Ovary (tissue), 10 donors: ENCODE measurements at places on chromosomes 2 and 18. TPM values are rescaled to one million over a fixed set of nuclear protein-coding genes. Genes with fewer than 3 reads are reported as not detected.
A peak's percentile ranks its signal among the peaks of the same experiment; 100 is the strongest.

DNA sequence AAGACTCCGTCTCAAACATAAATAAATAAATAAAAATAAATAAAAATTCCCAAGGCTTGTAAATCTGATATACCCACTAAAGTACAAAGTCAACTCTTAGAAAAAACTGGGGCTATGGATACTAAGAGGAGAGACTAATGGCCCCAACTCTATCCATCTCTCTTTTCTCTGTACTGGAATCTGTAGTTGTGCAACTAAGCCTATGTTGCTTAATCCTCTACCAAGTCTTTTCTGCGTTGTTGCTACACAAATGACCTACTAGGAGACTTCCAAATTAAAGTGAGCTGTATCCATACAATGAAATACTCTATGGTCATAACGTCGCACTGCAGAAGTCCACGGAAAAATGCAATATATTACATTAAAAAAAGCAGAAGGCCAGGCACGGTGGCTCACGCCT, 8.1 kb downstream of the MRPS5 start:
- DNase-seq = no peak
- no peaks in the 10 kb centered on the region for H3K36me3 ChIP-seq
- no peak overlapping the region for H3K4me3 ChIP-seq
- peaks cover 3% of the 10 kb centered on the region for H3K4me1 ChIP-seq

POU3F3 gene
- not detected for total RNA-seq

- H3K4me3 ChIP-seq = no peak overlapping the region
- H3K36me3 ChIP-seq = no peaks in the 10 kb centered on the region
- H3K27me3 ChIP-seq = no peaks in the 10 kb centered on the region
- H3K4me1 ChIP-seq = no peaks in the 10 kb centered on the region
- DNase-seq = no peak
- H3K27ac ChIP-seq = no peak overlapping the region
Observed at GRCh38 chr18:8989017-8989416, 113.5 kb upstream of the NDUFV2 start.

- H3K27ac ChIP-seq = no peak overlapping the region
- H3K27me3 ChIP-seq = no peaks in the 10 kb centered on the region
- H3K36me3 ChIP-seq = no peaks in the 10 kb centered on the region
- H3K4me3 ChIP-seq = no peak overlapping the region
- no peak for DNase-seq
- H3K4me1 ChIP-seq = no peaks in the 10 kb centered on the region
Observed at GRCh38 chr2:98801286-98801685, 70.4 kb upstream of the MGAT4A start.

GRCh38 chr2:63301481-63301880, 250.9 kb downstream of the OTX1 start:
- no peak overlapping the region for H3K27ac ChIP-seq
- H3K27me3 ChIP-seq = no peaks in the 10 kb centered on the region
- DNase-seq = no peak
- H3K4me3 ChIP-seq = no peak overlapping the region
- H3K36me3 ChIP-seq = no peaks in the 10 kb centered on the region

LONRF2 gene
- 133 TPM for total RNA-seq

DNA sequence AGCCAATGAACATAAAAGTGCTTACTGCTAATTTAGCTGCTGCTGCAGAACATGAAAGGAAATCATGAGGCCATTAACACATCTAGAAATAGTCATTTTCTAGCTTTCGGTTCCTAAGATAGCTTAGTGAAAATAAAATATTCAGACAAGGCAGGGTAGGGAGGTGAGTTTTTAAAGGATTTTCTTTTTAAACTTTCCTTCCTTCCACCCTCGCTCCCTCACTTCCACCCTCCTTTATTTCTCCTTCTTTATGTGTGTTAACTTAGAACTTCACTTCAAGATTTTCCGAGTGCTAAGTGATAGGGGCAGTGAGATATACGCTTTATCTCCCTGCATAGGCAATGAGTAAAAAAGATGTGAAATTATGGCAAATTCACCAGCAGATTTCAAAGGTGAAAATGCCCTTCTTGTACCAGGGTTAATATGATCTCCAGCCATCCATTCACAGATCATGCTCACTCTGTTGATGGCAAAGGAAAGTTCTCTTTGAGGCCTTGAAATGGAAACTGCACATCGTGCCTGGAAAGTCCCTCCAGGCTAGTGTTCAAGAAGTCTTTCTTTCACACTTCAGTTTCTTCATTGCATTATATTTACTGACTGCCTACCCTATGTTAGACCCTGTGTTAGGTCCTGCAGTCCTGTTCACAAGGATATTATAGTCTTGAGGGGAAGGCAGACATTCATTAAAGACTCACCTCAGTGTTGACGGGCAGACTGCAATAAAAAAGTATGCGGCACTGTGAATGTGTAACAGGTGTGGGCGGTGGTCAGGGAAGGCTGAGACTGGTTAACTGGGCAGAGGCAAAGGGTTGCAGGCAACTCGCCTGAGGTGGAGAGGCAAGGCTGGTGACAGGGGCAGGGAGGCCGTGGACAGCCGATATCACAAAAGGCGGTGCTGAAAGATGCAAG, 200.8 kb downstream of the PLCL1 start:
- H3K27me3 ChIP-seq = no peaks in the 10 kb centered on the region
- H3K36me3 ChIP-seq = no peaks in the 10 kb centered on the region
- peaks cover 5% of the 10 kb centered on the region for H3K4me1 ChIP-seq
- H3K27ac ChIP-seq = no peak overlapping the region
- H3K4me3 ChIP-seq = no peak overlapping the region

SALL3 gene
- not detected for total RNA-seq

TRPM8 gene
- total RNA-seq = not detected

DNA sequence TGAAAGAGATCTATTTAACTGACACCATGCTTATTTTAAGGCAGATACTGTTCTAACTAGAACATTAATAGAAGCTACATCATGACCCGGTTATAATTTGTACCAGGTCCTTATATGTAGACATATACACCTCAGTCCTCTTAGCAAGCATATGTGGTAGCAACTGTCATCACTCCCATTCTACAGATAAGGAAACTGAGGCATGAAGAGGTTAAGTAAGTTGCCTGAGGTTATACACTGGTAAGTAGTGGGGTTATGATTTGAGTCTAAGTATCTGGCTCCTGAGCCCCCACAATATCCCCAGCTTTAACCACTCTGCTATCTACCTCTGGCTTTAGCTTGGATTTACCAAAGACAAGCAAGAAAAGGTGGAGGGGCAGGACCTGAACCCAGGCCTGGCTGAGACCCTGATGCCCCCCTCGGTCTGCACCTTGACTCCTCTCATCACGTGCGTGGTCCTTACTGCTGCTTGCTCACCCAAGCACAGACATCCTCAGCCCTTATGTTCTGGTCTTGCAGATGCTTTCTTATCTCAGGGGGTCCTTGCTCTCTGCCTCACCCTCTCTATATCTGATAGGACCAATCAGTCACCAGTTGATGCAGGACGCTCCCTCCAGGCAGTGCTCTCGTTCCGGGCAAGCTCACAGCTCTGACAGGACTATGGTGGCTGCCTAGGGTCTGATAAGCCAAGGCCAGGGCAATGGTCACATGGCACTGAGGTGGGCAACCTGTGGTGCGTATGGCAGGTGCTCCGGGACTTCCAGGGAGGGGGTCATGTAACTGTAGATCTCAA, 4.0 kb downstream of the DYSF start:
- no peak overlapping the region for H3K4me3 ChIP-seq
- DNase-seq = no peak
- H3K27me3 ChIP-seq = no peaks in the 10 kb centered on the region
- H3K4me1 ChIP-seq = no peaks in the 10 kb centered on the region
- no peaks in the 10 kb centered on the region for H3K36me3 ChIP-seq

DNA sequence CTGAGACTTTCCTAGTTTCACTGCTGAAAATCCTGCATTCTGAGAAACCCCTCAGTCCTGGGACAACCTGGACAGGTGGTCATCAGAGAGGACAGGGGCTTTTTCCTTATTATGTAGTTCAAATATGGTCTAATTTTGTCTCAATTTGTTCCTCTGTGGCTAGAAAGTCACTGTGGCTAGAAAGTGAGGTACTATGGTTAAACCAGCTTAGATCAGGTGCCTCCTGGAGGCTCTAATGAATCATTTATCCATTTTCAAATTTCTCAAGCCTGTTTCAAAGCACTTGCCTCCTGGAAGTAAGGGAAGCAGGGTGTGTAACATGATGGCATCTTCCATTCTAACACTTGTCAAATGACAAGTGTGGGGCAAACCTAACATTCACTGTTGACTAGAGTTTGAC, 326.8 kb downstream of the PIK3C3 start:
- peaks cover 1% of the 10 kb centered on the region for H3K4me1 ChIP-seq
- no peak overlapping the region for H3K27ac ChIP-seq
- no peaks in the 10 kb centered on the region for H3K27me3 ChIP-seq
- H3K4me3 ChIP-seq = no peak overlapping the region

DNA sequence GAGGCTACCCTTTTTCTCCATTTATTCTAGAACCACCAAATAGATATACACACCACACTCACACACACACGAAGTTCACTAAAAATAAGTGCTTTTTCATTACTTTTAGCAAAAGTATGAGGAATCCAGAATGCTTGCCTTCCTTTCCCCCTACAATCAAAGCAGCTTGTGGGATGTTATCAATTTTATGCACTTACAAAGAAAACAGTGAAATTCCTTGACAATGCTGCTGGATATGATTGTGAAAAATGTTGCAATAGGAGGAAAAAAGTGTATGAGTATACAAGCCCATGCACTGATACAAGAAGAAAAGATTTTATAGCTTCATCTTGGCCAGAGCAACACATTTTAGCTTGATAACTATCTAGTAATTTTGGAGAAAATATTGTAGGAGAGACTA, 269.2 kb downstream of the XIRP2 start:
- H3K4me1 ChIP-seq = no peaks in the 10 kb centered on the region
- no peak for DNase-seq
- no peaks in the 10 kb centered on the region for H3K27me3 ChIP-seq
- no peak overlapping the region for H3K4me3 ChIP-seq
- H3K36me3 ChIP-seq = no peaks in the 10 kb centered on the region

GRCh38 chr2:213216461-213216860, 65.0 kb upstream of the IKZF2 start:
- H3K27ac ChIP-seq = no peak overlapping the region
- DNase-seq = no peak
- no peaks in the 10 kb centered on the region for H3K36me3 ChIP-seq
- H3K27me3 ChIP-seq = no peaks in the 10 kb centered on the region
- H3K4me3 ChIP-seq = no peak overlapping the region

CFAP210 gene
- total RNA-seq = not detected

SERPINB3 gene
- total RNA-seq = not detected

SPDYA gene
- 3.0 TPM for total RNA-seq

- H3K36me3 ChIP-seq = no peaks in the 10 kb centered on the region
- DNase-seq = no peak
- no peak overlapping the region for H3K27ac ChIP-seq
- peaks cover 16% of the 10 kb centered on the region for H3K4me1 ChIP-seq
Observed at GRCh38 chr2:233423552-233423860, 69.2 kb downstream of the DGKD start.

E2F6 gene
- total RNA-seq = 17.7 TPM

- H3K36me3 ChIP-seq = no peaks in the 10 kb centered on the region
- no peak overlapping the region for H3K4me3 ChIP-seq
- no peak overlapping the region for H3K27ac ChIP-seq
- no peak for DNase-seq
Observed at GRCh38 chr18:45553723-45554388, 61.4 kb upstream of the SLC14A2 start.

IGFBP5 gene
- total RNA-seq = 3,071 TPM

GRCh38 chr2:69089266-69089665, 76.3 kb downstream of the ANTXR1 start:
- no peak overlapping the region for H3K27ac ChIP-seq
- no peaks in the 10 kb centered on the region for H3K27me3 ChIP-seq
- DNase-seq = no peak
- H3K4me1 ChIP-seq = peaks cover 27% of the 10 kb centered on the region
- no peak overlapping the region for H3K4me3 ChIP-seq
- no peaks in the 10 kb centered on the region for H3K36me3 ChIP-seq

DNA sequence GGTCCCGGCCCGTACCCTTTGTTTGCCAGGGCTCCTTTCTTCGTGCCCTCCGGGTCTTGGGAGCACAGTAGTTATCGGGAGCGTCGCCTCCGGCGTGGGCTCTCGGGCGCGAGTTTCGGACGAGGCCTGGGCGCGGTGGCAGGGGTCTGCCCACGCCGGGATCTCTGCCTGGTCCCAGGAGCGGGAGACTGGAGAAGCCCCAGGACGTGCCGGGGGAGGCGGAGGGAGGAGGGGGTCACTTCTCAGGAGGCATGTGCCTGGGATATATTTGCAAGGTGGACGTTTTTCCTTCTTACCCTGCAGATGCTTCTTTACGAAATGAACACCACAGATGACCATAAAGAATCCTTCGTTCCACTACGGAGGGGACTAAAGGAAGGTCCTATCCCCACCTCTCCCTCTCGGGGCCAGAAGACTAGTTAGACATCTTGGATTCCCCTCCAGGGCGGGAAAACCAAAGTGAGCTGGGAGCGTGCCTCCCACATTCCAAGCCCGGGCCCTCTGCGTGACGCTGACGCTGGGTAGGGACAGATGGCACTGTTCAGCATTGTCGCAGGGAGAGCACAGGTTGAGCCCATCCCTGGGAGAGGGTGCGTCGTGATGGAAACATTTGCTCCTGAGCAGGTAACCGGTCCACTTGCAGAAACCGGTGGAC, 483 bp upstream of the FHL2 start:
- peak; percentile 64 for DNase-seq
- peaks cover 8% of the 10 kb centered on the region for H3K4me1 ChIP-seq
- H3K36me3 ChIP-seq = no peaks in the 10 kb centered on the region

DNA sequence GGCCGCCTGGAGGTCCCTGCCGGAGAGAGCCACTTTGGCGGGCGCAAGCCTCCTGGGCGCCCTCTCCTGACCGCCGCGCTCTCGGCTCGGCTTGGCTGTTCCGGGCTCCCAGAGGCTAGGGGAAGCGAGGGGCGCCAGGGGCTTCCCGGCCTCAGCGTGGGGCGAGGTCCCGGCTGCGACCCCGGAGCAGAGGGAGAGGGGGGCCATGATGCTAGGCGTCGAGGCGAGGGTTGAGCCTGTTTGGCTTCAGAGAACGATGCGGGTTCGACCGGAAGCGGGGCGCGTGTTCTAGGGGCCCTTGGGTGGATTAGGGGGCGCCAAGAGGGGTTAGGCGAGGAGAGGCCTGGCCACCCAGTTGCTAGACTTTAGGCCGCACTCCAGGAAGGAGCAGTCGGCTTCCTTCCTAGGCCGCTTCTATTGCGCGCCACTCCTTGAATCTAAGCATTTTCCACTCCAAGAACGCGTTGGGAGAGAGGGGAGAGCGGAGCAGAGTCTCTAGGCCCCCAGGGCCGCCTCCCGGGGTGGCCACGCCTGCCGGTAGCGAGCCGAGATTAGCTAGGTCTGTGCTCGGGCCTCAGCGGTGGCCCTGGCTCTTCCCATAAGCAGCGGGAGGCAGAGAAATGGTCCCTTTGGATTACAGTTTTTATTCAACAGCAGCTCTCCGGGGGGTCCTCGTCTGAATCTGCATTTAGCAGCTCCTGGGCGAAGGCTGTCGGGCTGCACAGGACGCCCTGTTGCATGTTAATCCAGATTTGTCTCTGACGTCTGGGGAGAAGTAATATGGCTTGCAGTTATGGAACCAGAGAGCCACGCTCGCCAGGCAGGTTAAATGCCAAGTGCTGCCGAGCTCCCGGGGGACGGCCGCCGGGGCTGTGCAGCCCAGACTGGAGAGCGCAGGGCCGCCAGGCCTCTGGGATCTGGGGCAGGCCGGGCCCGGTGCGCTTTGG, 11.3 kb downstream of the MEIS1 start:
- H3K27ac ChIP-seq = peak overlapping the region; percentile 81
- no peaks in the 10 kb centered on the region for H3K36me3 ChIP-seq
- H3K4me1 ChIP-seq = no peaks in the 10 kb centered on the region
- no peaks in the 10 kb centered on the region for H3K27me3 ChIP-seq
- peak; percentile 63 for DNase-seq

GRCh38 chr2:17879913-17880274, 1.4 kb downstream of the KCNS3 start:
- no peaks in the 10 kb centered on the region for H3K36me3 ChIP-seq
- no peaks in the 10 kb centered on the region for H3K27me3 ChIP-seq
- DNase-seq = no peak
- no peak overlapping the region for H3K4me3 ChIP-seq
